Left renal cortex interstitium (tissue), 4 donors: ENCODE measurements at places on chromosomes 7 and 10.

GRCh38 chr10:30359373-30360206, 10.5 kb upstream of the MTPAP start:
- DNase-seq = no peak

GRCh38 chr10:126661356-126661755, 9.1 kb downstream of the C10orf90 start:
- no peak for DNase-seq

DNA sequence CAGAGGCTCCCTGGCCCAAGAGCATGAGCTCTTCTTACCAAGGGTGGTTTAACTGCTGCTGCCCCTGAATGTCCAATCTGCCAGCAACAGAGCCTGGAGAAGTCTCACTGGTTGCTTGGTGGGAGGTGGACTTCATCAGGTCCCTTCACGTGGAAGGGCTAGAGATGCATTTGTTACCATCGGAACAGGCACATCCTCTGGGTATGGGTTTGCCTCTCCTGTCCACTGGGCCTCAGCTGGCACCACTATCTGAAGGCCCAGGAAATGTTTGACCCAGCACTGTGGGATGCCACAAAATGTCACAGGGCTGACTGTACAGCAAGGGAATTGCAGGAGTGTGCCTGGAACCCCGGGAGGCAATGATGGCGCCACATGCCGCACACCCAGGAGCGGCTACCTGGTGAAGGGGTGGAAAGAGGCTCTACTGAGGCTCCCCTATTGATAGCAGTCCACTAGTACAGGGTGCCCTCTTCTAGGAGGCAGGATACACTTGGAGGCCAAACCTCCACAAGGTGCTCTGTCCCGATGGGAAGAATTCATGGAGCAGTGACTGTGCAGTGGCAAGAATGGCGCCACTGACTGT, 603.1 kb upstream of the MGMT start:
- no peak for DNase-seq

DNA sequence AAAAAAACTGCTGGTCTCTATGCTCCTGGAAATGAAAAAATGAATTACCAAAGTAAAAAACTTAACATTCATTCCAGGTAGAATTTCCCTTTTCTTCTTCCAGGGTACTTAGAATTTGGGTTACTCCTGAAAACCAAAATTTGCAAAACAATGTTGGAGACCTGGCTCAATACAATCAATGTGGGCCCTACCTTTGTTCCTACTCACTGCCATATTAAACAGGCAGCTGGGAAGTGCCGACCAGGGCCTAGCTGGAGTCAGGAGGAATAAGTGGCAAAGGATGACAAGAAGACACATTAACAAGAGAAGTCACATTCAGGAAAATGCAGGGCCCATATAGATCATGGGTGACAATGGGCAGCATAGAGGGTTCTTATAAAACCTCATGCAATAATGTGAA, 6.4 kb upstream of the AGK start:
- DNase-seq = no peak

DNA sequence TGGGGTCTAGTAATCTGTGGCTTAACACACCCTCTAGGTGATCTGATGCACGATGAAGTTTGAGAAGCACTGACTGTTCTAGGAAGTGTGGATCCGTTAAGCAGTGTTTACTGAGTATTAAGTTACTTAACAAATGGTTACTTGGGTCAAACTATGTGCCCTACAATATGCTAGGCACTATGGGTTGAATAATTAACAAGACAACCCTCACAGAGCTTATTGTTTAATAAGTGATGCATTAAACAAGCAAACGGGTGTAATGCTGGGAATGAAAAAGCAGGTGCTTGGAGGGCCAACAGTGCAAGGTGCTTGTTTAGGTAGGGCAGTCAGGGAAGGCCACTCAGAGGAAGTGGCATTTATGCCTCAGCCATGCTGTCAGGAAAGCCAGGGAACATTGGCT, 378.0 kb upstream of the PODXL start:
- no peak for DNase-seq

DNA sequence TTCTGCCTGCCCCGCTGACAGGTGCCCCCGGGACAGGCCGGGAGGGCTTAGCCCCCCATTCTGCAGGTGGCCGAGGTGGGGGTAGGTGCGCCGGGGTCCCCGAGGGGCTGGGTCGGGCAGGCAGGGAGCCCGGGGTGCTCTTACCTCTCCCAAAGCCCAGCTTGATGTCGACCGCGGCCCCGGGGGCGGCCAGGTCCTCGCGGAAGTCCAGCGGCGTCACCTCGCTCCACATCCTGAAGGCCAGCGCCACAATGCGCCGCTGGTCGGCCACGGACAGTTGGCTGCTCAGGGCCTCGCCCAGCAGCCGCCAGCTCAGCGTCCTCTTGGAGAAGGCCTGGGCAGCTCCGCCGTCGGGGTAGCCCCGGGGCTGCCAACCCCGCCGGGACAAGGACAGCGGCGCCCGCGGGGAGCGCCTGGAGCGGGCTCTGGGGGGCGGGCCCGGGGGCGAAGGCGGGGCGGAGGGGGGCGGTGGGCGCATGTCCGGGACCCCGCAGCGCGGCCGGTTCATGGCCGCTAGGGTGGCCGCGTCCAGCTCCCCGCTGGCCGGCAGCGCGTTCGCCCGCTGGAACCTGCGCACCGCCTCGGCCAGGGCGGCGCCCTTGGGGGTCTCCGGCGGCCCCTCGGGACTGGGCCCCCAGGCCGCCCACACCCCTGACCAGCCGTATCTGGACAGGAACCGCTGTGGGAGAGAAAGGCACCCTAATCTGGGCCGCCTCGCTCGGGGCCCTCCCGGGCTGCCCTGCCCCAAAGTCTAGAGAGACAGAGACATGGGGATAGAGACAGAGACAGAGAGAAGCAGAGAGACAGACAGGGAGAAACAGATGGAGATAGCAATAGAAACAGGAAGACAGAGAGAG, 1.7 kb downstream of the MMP21 start:
- DNase-seq = no peak

- no peak for DNase-seq
These were observed 147.3 kb upstream of the PDE1C start for GRCh38 chr7:32217341-32218153.

DNA sequence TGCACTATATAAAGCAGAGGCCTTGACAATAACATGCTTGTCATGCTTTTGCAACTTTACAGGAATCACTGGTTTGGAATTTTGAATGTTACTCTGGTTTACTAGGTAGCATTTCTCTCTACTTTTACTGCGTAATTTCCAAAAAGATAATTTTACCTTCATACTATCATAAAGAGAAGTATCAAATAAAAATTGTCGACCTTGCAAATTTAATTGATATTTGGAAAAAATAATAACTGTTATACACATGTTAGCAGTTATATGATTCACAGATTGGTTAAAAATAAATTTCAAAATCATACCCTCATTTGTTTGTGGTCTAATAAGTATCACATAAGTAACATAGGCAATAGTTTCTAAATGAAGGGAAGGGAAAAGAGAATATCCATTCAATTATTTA, 228.5 kb upstream of the CACNA2D1 start:
- DNase-seq = no peak

DNA sequence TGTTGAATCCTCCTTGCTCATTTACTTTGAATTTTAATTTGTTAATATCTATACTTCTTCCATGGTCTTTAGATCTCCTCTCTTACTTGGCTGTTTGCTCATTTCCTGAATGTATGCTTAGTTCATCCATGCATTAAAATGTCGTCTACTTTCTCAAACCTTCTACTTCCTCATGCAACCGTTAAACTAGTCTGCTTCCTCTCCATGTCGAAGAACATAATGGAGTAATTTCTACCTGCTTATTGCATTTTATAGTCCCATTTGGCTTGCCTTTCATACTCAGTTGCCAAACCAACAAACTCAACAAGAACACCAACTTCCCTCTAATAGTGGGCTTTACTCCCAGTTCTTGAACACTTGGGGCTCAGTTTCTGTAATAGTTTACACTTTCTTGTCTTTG, 43.8 kb upstream of the SEMA3D start:
- no peak for DNase-seq

DNA sequence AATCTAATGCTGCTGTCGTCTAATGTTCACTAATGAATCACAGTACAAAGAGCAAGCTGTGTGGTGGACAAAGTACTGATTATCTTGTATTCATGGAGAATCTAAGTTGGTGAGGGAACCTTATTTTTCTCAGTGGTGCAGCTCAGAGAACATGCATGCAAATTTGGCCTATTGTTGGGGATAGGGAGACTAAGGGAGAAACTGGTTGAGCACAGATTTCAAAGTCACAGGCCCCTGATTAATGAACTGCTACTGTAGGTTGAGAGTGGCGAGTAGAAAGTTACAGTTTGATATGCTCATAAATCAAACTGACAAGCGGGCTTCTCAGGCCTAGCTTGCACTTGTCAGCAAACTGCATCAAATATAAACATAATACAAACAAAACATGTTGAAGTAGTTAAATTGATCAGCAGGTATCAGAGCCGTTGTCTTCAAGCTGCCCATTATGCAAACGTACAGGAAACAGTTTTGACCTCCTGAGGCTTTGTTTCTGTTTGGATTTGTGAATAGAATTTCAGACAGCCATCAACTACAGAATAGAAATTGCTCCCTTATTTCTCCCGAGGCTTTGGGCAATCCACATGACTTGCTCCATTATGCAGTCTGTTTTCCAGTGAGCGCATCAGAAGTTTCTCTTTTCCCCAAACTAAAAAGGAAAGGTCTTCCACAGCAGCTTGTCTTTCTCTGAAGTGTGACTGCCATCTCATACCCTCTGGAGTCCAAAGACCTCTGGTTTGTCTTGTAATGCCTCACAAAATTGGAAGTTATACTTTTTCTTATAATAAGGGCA, 215.8 kb downstream of the FOXP2 start:
- no peak for DNase-seq

GRCh38 chr10:31593124-31593523, 274.1 kb downstream of the ZEB1 start:
- no peak for DNase-seq

GRCh38 chr7:121180436-121181063, 148.2 kb upstream of the WNT16 start:
- DNase-seq = no peak

DNA sequence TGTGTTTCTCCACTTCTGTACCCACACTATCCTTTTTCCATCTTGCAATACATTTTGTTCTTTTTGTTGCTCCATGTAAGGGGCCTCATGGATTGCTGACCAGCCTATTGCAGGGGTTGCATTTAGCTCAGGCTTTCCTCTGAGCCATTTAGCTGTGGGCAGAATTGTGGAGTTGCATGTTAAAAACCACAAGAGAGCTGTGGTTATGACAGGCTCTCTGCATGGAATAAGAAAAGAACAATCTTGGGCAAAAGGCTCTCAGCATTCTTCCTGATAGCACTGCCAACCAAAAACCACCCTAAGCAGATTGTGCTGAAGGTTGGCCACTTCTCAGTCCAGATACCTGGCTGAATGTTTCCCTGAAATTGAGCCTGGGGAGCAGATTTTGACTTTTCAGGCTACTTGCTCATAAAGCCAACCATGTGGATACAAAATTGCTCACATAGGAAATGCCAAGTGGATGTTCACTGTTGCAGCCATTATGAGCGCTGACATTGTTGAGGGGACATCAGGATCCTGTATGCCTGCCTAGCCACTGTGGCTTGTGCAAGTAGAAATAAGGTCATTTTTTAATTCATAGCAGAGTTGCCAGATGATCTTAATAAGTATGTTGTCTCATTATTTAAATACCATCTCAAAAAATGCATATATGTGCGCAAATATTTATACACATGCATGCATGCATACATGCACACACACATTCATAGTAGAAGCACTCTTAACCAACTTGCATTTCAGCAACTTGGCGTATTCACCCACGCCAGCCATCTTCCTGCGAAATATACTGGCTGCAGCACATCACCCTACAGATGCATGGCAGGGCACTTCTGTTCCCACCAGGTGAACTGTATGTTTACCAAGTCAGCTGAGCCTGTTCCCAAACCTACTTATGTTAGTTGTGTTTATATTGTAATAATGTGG, 695.4 kb downstream of the LRMDA start:
- no peak for DNase-seq

DNA sequence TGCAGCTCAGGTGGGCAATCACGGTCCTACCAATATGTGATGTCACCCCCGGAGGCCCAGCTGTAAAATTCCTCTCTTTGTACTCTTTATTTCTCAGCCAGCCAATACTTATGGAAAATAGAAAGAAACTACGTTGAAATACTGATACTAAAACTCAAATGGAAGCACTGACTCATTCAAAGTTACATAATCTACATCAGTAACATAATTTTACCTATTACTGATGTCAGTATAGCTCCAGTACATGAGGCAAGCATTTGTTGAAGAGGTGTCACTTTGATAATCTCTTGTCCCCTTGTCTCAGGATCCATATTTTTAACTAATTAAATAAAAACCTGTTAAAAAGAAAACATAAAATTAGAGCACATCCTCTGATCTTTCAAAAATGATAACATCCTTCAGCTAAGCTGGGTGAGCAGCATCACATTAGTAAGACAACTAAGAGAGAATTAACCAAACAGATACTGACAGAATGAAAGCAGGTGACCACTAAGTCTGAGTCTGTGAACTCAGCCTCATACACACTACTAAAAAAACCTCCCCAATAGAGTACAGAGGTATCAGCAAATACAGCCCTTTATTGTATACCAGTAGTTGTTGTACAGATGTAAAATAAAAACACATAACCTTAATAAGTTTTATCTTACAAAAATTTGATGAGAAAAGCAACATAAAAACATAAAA, 17.6 kb downstream of the SLC25A40 start:
- no peak for DNase-seq

GRCh38 chr10:35643151-35644049, 1.3 kb upstream of the FZD8 start:
- DNase-seq = peak; percentile 61

- DNase-seq = no peak
These were observed 562.9 kb downstream of the GFRA1 start for GRCh38 chr10:115710136-115710535.
